ENCODE measurements at places on chromosomes 1 and 21.

DNA sequence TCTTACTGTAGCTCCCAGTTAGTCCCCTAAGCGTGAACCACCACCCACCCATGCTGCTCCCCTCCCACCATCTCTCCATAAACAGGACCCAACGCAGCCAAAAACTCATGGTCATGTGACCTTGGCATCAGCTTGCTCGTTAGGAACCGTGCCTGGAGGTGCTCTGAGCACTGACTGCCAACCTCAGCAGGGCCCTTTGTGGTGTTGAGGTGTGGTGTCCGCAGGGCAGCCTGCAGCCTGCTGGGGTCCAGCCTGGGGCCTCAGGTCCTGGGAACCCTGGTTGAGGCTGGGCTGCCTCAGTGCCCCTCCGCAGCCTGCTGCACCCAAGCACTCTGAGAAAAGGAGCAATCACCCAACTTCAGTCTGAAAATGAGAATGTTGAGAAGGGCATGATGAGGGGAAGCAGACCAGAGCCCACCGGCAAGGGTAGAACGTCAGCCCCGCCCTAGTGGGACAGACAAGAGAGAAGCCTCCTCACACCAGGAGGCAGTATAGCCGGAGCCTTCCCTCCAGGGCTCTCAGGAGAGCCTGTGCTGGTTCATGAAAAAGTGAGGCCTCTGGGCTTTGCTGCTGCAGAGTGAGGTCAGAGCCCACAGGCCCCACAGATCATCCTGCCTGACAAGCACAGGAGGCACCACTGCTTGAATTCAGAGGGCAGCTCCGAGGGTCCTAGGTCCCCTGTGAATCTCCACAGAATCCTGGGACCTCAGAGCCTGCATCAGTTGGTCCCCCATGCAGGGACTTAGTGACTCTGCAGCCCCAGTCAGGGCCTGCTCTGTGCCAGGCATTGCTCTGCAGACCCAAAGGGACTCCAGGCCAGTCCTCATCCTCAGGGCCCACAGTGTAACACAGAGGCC is 4.9 kb upstream of the COL6A2 start:
- DNase-seq: no peak

DNA sequence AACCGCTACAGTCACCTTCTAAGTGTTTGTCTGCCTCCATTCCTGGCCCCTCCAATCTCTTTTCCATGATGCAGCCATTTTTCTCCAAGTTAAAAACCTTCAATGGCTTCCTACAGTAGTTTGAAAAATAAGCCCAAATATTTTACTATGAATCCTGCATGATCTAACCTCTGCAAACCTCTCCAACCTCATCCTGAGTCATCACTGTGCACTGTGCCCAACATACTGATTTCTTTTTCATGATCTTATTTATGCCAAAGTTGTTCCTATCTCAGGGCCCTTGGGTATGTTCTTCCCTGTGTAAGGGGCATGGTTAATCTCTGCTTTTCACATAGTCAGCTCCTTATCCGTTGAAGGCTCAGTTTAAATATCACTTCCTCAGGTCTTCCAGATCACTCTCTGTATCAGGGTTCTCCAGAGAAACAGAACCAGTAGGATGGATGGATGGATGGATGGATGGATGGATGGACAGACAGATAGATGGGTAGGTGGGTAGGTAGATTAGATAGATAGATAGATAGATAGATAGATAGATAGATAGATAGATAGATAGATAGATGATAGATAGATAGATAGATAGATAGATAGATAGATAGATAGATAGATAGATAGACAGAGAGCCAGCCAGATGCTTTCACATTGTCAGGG is 18.1 kb upstream of the PTPN14 start:
- DNase-seq: no peak

GRCh38 chr1:248886237-248886895 is 19.7 kb upstream of the PGBD2 start:
- DNase-seq: no peak

DNA sequence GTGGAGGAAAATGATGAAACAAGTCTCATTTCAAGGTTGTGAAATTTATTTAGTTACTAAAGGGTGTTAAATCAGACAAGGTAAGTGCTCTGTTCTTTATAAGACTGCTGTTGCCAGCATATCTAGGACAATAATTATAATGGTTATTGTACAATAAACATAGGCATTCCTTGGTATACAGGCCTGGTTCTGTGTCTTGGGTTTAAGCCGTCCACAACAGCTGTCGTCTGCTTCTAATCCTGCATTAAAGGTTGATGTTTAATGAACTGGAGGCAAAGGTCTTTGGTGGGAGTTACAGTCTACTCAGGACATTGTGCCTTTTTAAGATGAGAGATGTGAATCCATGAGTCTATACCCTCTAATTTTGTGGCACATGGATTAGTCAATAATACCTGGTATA is 23.4 kb upstream of the FMO4 start:
- DNase-seq: no peak

DNA sequence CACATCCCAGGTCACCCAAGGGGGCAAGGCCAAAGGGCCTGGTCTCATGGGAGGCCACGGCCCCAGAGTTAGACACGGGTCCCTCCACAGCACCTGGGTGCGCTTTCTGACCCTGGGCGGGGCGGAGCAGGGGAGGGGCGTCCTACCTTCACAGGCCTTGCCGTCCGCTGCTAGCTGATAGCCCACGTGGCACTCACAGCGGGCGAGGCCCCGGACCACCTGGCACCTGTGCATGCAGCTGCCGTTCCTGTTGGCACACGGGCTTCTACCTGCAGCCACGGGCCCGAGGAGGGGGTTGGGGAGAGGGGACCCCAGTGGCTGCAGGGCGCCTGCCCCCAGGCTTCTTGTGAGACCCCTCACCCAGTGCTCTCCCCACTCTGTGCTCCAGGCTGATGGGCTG is 59.9 kb downstream of the ARHGEF16 start:
- DNase-seq: no peak

GRCh38 chr21:35749904-35750303 is 310.4 kb downstream of the SETD4 start:
- no peak for DNase-seq

GRCh38 chr1:22053861-22054770 is 1.6 kb downstream of the CDC42 start:
- no peak for DNase-seq

DNA sequence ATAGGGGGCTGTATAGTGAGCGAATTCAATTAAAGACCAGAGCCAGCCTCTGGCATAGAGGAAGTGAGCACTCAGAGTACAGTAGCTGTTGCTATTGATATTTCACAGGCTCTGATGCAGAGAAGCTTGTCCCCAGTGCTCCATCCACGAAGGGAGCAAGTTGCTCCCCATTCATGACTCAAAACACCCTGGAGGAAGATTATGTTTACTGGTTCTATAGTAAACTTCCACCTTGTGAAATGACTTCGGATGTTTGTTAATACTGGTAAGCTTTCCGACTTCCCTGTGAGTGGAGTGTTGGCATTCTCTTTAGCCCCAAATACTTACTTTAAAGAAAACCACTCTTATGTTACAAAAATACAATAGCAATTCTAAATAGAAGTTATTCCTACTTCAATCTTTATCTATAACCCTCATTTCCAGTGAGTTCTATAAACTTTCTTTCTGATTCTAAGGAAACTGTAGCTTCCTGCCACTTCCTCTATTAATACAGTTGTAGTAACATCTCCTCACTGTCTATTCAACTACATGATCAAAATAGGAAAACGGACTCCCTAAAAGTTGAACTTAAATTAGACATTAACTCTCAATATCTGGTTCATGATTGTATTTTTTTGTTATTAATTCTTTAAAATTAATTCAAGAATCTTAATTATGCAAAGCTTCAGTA is 46.4 kb downstream of the ZNF281 start:
- no peak for DNase-seq

Measured in Caki2 (cell line).